ENCODE measurements at places on chromosomes 2 and 18.

GRCh38 chr2:143463719-143464118 is 334.5 kb downstream of the ARHGAP15 start:
- DNase-seq: no peak

DNA sequence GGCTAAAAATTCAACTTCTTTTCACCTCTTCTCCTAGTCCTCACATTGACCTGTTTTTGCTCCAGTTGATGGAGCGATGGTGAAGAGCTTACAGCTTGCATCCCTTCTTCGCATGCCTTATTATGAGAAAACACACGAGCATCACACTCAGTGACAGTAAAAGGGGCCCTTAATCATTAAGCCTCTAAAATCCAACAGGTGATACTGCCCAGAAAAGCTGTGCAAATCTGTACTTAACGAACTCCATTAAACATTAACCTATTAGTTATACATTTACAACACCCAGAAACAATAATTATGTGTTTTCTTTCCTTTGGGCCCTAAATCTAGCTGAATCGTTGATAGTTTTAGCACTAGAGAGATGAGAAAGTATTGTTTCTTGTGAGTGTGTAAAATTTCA is 54.8 kb downstream of the LAMA1 start:
- DNase-seq: no peak

GRCh38 chr18:63145166-63145850 is 174.3 kb downstream of the BCL2 start:
- DNase-seq: no peak

- DNase-seq: no peak
These were observed 3.0 kb downstream of the ADRA2B start for GRCh38 chr2:96113367-96113677.

DNA sequence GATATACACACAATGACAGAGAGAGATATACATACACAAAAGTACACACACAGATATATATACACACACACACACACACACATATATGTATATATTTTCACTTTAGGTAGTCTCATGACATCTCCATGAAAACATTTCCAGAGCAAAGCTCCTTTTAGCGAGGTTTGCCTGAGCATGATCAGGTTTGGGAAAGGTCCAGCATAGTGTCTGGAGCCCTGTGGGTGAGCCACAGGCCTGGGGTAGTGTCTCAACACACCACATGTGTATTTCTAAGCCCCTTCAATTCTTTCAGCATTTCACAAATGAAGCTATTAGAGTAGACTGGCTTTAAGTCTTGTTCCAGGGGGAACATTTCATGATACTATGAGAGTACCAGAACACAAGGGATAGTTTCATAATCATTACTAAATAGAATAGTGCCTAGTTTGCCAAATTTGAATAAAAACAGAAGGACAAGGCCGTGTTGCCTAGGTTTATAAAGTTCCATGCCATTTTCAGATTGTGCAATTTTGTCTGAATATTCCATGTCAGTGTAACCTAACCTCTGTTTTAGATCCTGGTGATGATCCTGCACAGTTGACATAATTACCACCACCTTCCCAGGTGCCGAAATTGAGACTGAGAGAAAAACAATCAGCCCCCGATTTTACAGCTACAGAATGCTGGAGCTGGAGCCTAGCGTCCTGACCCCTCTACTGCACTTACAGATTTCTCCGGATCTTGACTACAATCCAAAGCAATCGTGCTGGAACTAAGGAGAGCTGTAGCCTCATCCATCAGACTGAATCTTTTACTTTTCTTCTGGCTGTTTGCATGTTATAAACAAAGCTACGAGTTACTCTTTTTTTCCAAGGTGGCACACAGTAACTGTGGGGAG is 332.7 kb downstream of the CYRIA start:
- no peak for DNase-seq

DNA sequence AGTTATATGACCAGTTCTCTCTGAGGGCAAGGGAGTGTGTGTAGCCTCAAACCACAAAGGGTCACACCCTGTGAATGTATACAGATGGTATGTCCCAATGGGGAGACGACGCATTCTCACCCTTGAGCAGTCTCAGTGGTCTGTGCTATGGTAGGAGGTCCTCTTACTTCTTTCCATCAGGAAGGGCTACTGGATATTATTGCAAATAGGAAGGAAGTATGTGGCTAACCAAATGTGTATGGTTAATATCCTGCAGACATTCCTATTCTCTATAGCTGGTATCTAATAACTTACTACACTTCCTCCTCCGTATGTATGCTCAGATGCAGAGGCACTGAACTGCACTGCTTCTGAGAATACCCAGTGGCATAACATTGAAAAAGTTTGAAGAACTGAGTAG is 306.7 kb upstream of the CCDC68 start:
- DNase-seq: no peak

DNA sequence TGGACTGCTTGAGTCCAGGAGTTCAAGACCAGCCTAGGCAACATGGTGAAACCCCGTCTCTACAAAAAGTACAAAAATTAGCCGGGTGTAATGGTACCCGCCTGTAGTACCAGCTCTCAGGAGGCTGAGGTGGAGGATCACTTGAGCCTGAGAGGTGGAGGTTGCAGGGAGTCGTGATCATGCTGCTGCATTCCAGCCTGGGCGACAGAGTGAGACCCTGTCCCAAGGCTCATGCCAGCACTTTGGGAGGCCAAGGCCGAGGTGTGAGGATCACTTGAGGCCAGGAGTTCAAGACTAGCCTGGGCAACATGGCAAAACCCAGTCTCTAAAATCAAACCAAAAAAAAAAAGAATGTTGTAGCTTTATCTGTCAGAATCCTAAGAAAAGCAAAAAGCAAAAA is 25.4 kb downstream of the SMC6 start:
- no peak for DNase-seq

DNA sequence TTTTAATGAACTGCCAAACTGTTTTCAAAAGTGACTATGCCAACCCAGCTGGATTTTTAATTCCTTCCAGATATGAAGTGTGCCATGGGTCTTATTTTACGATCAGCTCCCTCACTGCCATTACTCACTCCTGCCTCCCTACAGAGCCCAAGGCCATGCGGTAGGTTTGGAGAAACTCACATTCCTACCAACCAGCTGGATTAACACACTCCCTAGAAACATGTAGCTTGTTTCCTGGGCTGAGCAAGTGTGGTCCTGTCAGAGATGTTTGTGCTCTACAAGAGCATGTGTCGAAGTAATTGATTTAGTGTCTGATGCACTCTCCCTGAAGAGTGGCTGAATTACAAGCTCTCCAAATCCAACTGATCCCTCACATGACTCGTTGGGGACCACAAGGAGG is 82.5 kb downstream of the SPP2 start:
- DNase-seq: no peak

GRCh38 chr2:184646593-184646992 is 48.3 kb downstream of the ZNF804A start:
- DNase-seq: no peak
